ENCODE measurements at places on chromosomes 4 and X.

DNA sequence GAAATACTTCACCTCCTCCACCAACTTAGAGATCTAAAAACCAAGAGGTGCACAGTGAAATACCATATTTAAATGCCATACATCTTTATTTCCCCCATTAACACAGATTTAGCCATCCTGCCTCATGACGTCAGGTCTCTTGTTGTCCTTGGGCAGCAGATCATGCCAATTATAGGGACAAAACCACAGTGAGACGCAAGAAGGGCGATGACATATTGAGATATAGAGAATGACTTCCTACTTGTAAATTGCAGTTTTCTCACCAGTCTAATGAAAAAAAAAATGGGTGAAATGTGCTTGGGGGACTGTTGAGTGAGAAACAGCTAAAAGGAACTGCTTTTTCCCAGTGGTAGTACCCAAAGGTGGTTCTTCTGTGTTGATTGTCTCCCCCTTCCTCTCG, 24.3 kb downstream of the RS1 start:
- no peak for DNase-seq

- no peak for DNase-seq
Measured at GRCh38 chr4:10101671-10102473, 14.7 kb downstream of the WDR1 start.

GRCh38 chrX:154738011-154738738, 12.7 kb downstream of the GAB3 start:
- no peak for DNase-seq

DNA sequence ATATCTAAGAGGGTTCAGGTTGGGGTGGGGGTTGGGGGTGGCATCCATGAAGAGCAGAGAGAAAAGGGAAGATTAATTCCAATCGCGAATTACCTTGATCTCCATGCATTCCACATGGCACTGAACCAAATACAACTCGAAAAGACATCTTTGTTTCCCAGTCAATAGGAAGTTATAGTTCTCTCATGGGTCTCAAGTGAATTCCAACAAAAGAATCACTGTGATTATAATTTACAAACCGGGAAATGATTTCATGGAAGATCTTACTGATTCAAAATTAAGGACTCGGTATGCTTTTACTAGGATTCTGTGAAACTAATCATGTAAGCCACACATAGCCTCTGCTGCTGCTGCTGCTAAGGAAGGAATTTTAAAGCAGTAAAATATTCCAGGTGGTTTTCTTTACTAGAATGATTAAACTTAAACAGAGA, 26.6 kb upstream of the AMELX start:
- DNase-seq: no peak

DNA sequence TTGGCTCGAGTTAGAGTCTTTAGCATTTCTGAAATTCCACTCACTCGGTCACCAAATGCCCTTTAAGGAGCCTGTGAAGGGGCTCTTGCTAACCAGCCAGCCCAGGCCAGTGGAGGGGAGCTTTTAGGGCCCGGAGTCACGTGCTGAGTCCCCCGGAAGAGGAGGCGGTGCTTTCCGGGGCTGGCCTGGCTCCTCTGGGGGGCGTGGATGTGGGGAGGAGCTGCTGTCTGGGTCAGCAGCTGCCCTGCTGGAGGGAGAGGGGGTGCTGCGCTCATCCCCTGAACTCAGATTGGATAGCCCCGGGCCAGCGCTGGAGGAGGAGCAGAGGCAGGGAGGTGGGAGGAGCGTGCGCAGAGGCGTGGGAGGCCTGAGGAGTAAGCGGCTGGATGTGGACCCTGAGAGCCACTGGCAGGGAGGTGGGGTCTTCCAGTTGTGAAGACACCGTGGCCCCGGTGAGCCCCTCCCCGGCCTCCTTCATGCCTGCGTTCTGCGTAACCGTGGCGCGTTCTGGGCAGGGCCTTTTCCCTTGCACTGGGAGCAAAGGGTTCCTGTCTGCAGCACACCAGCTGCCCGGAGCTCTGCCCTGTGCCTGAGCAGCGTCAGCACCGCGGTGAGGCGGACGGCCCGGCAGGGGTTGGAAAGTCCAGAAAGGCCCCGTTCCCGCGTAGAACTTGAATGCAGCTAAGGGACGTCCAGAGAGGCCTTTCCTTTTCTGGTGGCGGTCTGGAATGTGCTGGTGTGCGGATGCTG, 19.7 kb downstream of the MAEA start:
- DNase-seq: peak; percentile 87

GRCh38 chr4:26334366-26334765, 13.6 kb downstream of the RBPJ start:
- no peak for DNase-seq

GRCh38 chr4:69044247-69044646, 52.0 kb upstream of the UGT2B7 start:
- DNase-seq: no peak

DNA sequence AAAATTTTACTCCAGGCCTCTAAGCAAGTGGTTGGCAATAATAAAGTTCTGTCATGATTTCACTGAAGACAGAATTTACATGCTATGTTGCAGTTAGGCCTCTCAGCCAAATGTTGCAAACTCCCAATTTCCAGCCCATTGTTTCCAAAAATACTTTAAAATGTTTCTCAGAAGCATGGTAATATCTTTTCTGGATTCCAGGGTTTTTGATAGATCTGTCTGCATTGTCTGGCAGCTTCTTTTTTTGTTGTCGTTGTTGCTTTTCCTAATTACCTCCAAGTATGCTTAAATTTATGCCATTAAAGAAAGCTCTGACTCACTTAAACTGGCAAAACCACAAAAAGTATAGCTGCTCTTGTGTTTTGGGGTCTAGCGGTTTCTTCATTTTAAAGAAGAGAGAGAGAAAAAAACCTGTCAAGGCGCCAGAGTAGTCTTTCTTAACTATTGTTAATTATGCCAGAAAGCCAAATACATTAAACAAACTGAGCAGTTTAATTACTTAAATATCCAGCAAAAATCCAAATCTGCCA, 97.0 kb downstream of the AGTR2 start:
- DNase-seq: no peak

- DNase-seq: no peak
Measured at GRCh38 chr4:6125103-6125651, 75.2 kb downstream of the JAKMIP1 start.

DNA sequence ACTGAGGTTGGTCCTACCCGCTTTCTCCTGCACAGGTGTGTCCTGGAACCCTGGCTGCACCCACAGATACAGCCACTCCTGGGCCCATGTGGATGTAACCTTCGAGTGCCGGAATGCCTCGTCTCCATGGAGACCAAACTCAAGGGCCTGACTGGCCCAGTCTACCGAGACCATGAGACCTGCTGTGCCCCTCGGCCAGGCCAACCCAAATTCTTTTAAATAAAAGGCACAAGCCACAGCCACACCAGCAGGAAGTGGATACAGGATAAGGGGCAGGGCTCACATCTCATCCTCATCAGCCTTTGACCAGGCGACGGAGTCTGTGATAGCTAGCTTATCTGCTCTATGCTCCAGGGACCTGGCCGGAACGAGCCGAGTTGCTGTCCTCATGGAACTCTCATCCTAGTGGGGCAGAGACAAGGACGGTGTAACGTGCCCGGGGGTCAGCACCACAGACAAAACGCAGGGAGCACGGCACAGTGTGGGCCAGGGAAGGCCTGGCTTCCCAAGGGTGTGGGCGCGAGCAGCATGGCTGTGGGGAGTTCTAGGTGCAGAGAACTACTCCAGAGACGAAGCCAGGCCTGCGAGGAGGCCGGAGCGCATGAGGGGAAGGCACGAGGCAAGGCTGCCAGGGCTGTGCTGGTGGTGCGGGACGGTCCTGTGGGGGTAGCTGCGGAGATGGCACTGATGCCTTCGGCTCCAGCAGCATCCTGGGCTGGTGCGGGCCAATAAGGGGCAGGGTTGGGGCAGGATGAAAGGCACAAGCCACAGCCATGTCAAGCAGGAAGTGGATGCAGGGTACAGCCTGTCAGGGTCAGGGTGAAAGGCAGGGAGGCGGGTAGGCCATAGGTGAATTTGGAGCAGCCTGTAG, 22.7 kb downstream of the NOP14 start:
- no peak for DNase-seq

- no peak for DNase-seq
Measured at GRCh38 chr4:98670186-98670585, 11.8 kb upstream of the TSPAN5 start.

DNA sequence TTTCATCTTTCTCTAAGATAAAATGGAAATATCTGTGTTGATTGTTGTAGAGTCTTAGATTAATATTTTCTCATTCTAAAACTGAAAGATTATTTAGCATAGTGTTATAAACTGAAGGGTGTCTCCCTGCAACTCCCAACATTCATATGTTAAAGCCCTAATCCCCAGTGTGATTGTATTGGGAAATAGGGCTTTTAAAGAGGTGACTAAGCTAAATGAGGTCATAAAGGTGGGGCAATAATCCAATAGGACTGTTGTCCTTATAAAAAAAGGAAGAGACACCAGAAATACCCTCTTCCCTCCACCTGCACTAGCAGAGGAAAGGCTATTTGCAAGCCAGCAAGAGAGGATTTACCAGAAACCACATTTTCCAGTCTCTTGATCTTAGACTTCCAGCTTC, 1626.4 kb downstream of the C4orf33 start:
- DNase-seq: no peak

DNA sequence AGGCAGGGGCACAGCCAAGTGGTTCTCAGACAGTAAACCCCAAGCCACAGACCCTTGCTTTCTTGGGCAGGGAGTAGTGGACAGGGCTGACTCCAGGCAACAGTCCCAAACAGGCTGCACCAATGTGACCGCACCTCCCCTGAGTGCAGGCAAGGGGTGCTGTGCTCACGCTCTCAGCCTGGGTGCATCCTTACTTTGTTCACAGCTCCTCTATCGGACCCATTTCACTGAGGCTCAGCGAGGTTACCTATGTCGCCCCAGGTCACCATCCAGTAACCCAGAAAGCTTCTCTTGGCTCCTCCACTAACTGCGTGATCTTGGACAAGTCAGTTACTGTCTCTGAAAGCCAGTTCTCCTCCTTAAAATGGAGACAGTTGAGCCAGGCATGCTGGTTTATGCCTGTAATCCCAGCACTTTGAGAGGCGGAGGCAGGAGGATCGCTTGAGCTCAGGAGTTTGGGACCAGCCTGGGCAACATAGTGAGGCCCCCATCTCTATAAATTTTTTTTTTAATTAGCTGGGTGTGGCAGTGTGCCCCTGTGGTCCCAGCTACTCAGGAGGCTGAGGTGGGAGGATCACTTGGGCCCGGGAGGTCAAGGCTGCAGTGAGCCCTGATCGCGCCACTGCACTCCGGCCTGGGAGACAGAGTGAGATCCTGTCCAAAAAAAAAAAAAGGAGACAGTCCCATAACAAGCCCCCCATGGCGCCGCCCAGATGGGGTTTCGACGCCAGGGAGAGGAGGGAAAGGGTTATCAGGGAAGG, 823 bp upstream of the MAN2B2 start:
- no peak for DNase-seq

DNA sequence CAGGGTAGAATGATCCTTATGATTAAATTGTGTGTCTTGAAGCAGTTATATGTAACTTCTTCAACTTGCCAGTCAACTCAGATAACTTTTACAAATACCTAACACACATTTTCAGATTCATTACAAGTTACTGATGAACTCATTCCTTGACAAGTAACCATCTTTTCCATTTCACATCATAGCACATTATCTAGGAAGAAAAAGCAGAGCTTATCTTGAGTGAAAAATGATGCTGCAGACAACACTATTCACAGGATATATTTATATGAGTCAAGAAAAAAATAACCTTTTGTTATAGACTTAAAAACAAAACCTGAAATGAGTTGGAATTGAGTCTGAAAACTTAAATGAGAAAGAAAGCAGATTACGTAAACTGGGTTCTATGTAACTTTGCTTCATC, 68.9 kb downstream of the LEF1 start:
- no peak for DNase-seq

GRCh38 chr4:112853662-112854256, 195.7 kb upstream of the ANK2 start:
- DNase-seq: no peak

GRCh38 chrX:123455693-123456092, 271.6 kb downstream of the GRIA3 start:
- DNase-seq: no peak

GRCh38 chr4:95367824-95368223, 180.9 kb downstream of the UNC5C start:
- no peak for DNase-seq

GRCh38 chr4:7359400-7360062, 75.2 kb downstream of the PSAPL1 start:
- DNase-seq: no peak

- DNase-seq: no peak
Measured at GRCh38 chr4:174517502-174518445, 4.5 kb downstream of the HPGD start.

- no peak for DNase-seq
Measured at GRCh38 chrX:99421796-99422195, 988.3 kb downstream of the PCDH19 start.

DNA sequence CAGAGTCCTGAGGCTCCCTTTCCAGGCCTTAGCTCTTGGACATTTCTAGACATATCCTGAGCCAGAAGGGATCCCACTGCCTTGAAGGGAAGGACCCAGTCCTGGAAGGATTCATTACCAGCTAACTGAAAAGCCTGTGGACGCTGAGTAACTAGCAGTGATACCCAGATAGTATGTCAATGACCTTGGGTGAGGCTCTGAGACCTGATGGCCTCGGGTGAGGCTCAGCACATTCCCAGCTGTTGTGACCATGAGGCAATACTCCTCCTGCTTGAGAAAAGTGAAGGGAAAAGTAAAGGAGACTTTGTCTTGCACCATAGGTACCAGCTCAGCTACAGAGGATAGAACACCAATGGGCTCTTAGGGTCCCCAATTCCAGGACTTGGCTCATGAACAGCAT, 268.1 kb downstream of the DKK2 start:
- DNase-seq: no peak

DNA sequence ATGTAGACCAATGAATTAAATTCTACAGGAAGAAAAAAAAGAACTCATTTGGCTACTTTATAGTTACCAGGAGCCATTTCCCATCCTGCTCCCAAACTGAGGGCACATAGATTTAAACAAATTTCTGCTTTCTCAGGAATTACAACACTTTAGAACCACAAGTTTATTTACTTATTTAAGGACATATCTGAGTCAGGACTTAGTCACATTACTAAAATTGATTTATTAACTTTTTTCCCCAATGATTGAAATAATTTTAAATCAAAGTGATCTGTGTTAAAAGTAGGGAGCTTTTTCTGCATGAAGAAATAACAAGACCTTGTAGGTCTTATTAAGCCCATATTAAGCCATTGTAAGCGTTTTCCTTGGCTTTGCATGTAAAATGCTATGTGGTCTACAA, 291.0 kb upstream of the HAND2 start:
- DNase-seq: no peak

DNA sequence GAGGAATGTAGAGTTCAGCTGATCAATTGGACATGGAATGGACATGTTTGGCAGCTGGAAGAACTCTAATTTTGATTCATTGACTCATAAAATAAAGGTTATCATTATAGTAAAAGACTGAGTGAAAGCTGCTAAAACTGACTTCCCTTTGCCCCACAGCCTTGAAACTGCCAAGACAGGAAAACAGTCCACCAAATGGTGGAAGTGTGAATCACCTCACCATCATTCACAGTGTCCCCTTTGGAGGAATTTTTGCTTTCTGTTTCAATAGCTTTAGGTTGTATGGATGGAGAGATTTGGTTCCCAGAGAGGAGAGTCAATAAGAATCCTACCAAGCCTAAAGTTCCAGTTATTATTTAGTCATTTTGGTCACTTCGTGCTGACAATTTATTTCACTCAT, 20.8 kb upstream of the FREM3 start:
- no peak for DNase-seq

GRCh38 chr4:120071192-120071795, 4.6 kb upstream of the MAD2L1 start:
- DNase-seq: peak; percentile 48
